ENCODE measurements at places on chromosomes 2 and 18. TPM values are rescaled to one million over a fixed set of nuclear protein-coding genes. Genes with fewer than 3 reads are reported as not detected.

The SPC25 gene
- total RNA-seq = 25.2 TPM

The MOGAT1 gene
- total RNA-seq = not detected

The TTR gene
- not detected for total RNA-seq

The TET3 gene
- total RNA-seq = 19.7 TPM

The MYOM1 gene
- 0.39 TPM for total RNA-seq

The TSGA10 gene
- total RNA-seq = 14.4 TPM

The LIMS3 gene
- 0.17 TPM for total RNA-seq

The FASTKD1 gene
- total RNA-seq = 46.3 TPM

The ST8SIA5 gene
- total RNA-seq = 0.09 TPM

The TXNDC2 gene
- total RNA-seq = not detected

The CACNB4 gene
- 0.31 TPM for total RNA-seq

Data from activated T-cell treated with anti-CD3 and anti-CD28 coated beads, Interleukin-2, amount 50 U/mL, for 72 hours (primary cell).